Left kidney (tissue), 8 donors: ENCODE measurements at places on chromosomes 6 and 20. TPM values are rescaled to one million over a fixed set of nuclear protein-coding genes. Genes with fewer than 3 reads are reported as not detected.

DNA sequence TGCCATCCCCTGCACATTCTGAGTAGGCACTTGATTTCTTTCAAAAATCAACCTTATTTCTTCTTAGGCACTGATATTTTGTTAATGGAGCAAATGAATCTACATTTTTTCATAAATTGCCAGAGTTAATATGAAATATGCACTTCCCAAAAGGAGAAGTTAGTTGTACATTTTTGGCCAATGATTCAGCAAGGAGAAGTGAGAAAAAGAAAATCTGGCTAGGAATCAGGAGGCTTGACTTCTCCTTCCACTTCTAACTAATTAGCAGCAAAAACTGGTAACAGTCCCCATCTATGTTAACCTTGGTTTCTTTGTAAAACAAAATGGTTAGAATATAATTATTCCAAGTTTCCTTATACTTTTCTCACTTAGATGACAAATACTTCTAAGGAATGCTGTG is 7.0 kb upstream of the DSE start:
- no peak for DNase-seq

DNA sequence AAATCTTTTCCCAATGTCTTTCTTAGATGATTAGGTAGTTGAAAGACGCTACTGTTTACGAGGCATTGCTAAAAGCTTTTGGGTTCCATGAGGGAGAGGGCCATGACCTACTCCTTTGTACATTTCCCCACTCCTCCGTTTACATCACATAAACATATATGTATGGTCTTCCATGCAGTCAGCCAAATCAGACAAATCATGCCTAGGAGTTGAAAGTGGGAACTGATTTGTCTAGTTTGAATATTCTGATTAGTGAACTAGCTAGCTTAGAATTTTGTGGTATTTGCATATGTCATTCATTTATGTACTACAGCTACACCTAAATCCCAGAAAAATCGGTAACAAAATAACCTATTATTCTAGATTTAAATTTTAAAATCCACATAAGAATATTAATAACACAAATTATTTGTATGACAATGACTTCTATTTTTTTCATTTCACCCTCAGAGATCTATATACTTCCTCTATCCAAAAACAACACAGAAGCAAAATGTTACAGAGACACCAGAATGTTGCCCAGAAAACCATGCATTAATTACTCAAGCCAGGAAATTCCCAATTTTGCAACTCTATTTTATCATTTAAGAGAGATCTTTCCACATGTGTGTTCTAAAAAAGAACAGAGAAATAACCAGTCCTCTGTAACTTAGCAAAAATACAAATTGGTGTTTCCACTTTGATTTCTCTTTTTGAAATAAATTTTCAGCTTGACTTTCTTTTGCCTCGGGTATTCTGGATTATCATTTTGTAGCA is 231.9 kb downstream of the LAMA2 start:
- no peak for DNase-seq

DNA sequence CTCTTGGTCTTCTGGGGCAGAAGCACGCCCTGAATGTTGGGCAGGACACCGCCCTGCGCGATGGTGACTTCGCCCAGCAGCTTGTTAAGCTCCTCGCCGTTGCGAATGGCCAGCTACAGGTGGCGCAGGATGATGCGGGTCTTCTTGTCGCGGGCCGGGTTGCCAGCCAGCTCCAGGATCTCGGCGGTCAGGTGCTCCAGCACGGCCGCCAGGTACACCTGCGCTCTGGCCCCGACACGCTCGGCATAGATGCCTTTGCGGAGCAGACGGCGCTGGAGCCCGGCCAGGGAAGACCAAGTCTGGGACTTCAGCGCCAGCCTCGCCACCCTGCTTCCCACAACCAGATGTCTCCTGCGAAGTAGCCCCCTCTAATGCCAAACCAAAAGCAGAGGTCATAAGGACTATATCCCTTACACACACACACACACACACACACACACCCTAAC is 8.0 kb upstream of the SLC17A3 start:
- no peak for DNase-seq

- DNase-seq: peak; percentile 67
Measured at GRCh38 chr6:166786704-166787293, 159.7 kb upstream of the RPS6KA2 start.

GRCh38 chr6:104728448-104728847 is 131.3 kb downstream of the HACE1 start:
- no peak for DNase-seq

DNA sequence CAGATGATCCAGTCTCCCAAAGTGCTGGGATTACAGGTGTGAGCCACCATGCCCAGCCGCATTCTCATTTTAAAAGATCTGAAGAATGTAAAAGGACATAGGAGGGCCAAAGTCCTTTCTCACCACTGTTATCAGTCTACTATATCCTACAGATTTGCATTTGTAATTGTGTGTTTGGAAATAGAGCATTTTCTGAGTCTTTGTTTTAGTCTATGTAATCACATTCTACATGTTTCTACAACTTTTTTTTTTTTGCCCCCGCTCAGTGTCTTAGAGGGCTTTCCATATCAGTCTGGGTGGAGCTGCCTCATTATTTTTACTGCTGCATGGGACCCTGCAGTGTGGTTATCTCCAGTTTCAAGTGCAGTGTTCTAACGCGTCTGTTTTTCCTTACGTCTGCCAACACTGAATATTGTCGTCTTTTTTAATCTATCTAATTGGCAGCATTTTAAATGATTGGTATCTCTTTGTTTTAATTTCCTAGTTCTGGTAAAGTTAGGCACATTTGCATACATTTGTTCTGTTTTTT is 7.8 kb downstream of the CUL9 start:
- DNase-seq: no peak

- no peak for DNase-seq
Measured at GRCh38 chr6:43781941-43782704, 12.1 kb downstream of the VEGFA start.

DNA sequence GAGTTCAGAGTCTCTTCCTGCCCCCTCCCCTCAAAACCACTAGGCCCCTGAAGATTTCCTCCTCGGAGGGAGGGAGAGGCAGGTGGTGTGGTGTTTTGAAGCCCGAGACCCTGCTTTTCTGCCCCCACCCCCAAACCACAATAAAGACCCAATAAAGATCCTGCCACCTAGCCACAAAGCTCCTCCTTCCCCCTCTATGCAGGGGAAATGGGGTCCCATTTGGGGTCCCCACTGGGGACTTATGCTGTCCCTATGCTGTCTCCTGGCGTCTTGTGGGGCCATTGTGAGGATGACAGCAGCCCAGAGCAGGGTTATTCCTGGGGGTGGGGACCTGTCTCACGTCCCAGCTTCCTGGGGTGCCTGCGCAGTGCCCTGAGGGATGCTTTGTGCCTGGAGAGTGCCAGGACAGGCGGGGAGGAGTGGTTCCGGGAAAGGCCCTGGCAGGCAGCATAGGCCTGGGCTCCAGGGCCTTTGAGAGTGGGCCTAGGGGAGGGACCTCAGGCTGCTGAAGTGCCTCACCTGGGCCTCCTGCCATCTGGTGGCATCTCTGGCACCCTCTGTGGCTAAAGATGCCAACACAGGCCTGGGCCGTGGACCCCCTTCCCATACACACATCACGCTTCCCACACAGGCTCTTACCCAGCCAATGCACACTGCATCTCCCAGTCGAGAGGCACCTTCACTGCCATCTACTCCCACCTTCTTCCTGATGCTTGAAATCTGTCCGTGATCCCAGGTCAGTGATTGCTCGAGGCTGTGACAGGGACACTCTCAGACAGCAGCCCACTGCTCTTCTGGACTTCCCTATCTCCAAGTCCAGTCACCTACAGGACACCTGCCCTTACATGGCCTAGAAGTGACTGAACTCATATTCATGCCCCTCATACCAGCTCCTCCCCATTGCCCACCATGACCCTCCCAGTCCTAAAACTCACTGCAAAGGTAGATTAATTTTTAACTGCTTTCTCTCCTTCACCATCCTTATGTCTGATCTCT is 7.9 kb upstream of the ARMC12 start:
- DNase-seq: no peak

DNA sequence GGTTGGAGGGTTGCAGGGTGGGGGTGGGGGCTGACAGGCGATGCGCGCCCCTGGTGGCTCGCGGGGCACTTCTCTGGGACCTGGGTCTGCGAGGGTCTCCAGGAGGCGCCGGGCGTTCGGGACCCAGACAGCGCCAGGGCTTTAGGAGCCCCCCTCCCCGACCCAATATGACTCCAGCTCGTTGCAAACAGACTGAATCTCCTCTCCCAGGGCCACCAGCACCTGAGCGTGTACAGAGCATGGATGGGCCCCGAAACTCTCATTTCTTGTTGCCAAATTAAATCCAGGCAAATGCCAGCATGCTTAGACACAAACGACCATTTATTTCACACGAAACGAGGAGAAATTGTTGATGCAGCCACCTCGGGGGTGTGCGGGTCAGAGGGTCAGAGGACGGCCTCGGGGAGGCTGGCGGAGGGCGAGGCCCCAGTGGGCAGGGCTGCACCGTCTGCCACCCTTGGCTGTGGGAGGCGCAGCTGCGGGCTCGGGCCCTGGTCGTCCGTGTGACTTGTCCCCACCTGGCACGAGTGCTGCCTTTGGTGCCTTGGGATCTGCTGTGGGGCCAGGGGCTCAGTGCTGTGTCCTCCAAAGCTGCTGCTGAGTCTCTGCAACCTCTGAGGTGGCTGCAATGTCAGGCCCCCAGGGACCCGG is 20.9 kb upstream of the GATA5 start:
- DNase-seq: no peak

GRCh38 chr6:85129881-85130280 is 320.0 kb upstream of the NT5E start:
- DNase-seq: no peak

- DNase-seq: no peak
Measured at GRCh38 chr20:41014561-41015088, 14.0 kb upstream of the TOP1 start.

GRCh38 chr6:3687847-3688246 is 63.7 kb downstream of the PXDC1 start:
- DNase-seq: peak; percentile 45

Gene PNLDC1
- polyA plus RNA-seq: 0.07 TPM

Gene CAGE1
- 0.38 TPM for polyA plus RNA-seq

Gene PDSS2
- 18.4 TPM for polyA plus RNA-seq

Gene SNPH
- polyA plus RNA-seq: 3.3 TPM

Gene DNAAF9
- 35.6 TPM for polyA plus RNA-seq

Gene MTHFD1L
- 15.2 TPM for polyA plus RNA-seq

Gene GMEB2
- polyA plus RNA-seq: 10.7 TPM
